Stimulated activated CD8-positive, alpha-beta memory T cell treated with anti-CD3 and anti-CD28 coated beads, Interleukin-4, amount 100 ng/mL, for 4 hours (primary cell): ENCODE measurements at places on chromosomes 16 and 17.

- no peak for DNase-seq
These were observed 559.9 kb upstream of the CDH8 start for GRCh38 chr16:62596125-62596524.

GRCh38 chr17:44272321-44272951 is 4.5 kb upstream of the SLC4A1 start:
- no peak for DNase-seq

GRCh38 chr16:79372503-79373184 is 227.9 kb downstream of the MAF start:
- DNase-seq: peak; percentile 12

GRCh38 chr16:72897707-72898106 is 150.2 kb downstream of the ZFHX3 start:
- no peak for DNase-seq

DNA sequence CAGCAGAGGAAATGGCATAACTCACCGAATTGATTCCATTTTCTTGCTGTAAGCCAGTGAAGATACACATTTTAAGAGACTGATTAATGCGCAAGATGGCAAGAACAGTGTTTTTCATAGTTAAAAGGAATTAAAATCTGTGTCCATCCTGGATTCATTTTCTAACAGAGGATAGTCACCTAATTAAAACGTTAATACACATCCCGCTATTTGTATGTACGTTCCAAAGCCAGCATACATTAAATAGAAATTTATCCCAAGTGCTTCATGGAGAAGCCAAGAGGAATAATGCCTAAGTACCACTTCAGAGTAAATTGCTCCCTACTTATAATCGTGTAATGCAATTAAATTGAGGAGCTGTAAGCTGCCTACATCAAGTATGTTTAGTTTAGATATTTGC is 49.9 kb downstream of the RBFOX1 start:
- DNase-seq: no peak

DNA sequence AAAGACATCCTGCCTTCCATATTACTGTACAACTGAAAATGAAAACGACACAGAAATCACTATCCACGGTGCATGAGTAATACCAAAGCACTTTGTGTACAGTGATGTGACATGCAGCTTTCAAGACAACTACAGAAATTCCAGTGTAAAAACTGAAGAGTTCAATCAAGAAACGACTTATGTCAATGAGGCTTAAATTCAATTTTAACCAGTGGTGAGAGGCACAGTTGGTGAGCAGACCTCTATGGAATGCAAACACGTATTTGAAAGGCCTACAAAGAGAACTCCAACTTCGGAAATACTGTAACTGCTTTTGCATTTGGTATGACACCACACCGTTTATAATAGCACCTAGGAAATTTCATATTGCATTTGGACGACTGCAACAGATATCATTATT is 87.6 kb downstream of the USP31 start:
- DNase-seq: no peak
